A549 treated with Hydrocortisone at 1 μM for 4 hours (cell line): ENCODE measurements at places on chromosomes 7 and 10. TPM values are rescaled to one million over a fixed set of nuclear protein-coding genes. Genes with fewer than 3 reads are reported as not detected.

The LFNG gene
- total RNA-seq, result 12.9 to 19.4 TPM (median 18.7 TPM) in 5 replicates

The STAG3 gene
- total RNA-seq, result 0.07 to 0.52 TPM (median 0.15 TPM) in 5 replicates

The FOXI2 gene
- total RNA-seq, result not detected in 5 replicates

The UBN2 gene
- total RNA-seq, result 2.2 to 3.3 TPM (median 2.8 TPM) in 5 replicates

The SCART1 gene
- total RNA-seq, result 0.20 to 0.32 TPM (median 0.22 TPM) in 5 replicates

The SH2D4B gene
- total RNA-seq, result 0.03 TPM in 2 of 5 replicates, not detected in the others

The RABGEF1 gene
- total RNA-seq, result 22.7 to 30.9 TPM (median 25.3 TPM) in 5 replicates

The CALML5 gene
- total RNA-seq, result not detected in 5 replicates

The IFIT1B gene
- not detected in 5 replicates for total RNA-seq

The PAPOLB gene
- not detected in 5 replicates for total RNA-seq

The CFAP69 gene
- 1.4 to 2.0 TPM (median 1.7 TPM) in 5 replicates for total RNA-seq

The SPDYE2B gene
- total RNA-seq, result not detected in 5 replicates

The PKD2L1 gene
- 0.05 to 0.31 TPM (median 0.16 TPM) in 5 replicates for total RNA-seq

The FBXL13 gene
- total RNA-seq, result 0.17 to 0.78 TPM (median 0.36 TPM) in 5 replicates

The OR2A12 gene
- total RNA-seq, result not detected in 5 replicates

The ADARB2 gene
- not detected in 5 replicates for total RNA-seq

The ASAH2 gene
- total RNA-seq, result 2.2 to 3.8 TPM (median 2.3 TPM) in 5 replicates

The ANKRD22 gene
- total RNA-seq, result 0.20 to 0.31 TPM (median 0.30 TPM) in 5 replicates

The SNCG gene
- 10.1 to 15.2 TPM (median 13.5 TPM) in 5 replicates for total RNA-seq

The CHST3 gene
- total RNA-seq, result 43.0 to 57.6 TPM (median 51.6 TPM) in 5 replicates

The DBF4 gene
- total RNA-seq, result 25.7 to 29.6 TPM (median 26.8 TPM) in 5 replicates

The MEIG1 gene
- 0.43 to 0.91 TPM (median 0.90 TPM) in 5 replicates for total RNA-seq

The TCERG1L gene
- not detected in 5 replicates for total RNA-seq

The SPDYE11 gene
- not detected in 5 replicates for total RNA-seq

The BUB3 gene
- total RNA-seq, result 166 to 198 TPM (median 169 TPM) in 5 replicates

The CSTF2T gene
- total RNA-seq, result 15.8 to 20.2 TPM (median 16.4 TPM) in 5 replicates

The HABP2 gene
- total RNA-seq, result 0.06 to 0.18 TPM (median 0.13 TPM) in 5 replicates

The GARIN1A gene
- 0.38 to 0.72 TPM (median 0.60 TPM) in 5 replicates for total RNA-seq

The CABCOCO1 gene
- 0.13 to 0.79 TPM (median 0.14 TPM) in 5 replicates for total RNA-seq

The FAM204A gene
- total RNA-seq, result 38.2 to 71.7 TPM (median 42.5 TPM) in 5 replicates

The INMT gene
- not detected in 5 replicates for total RNA-seq

The NEUROG3 gene
- not detected in 5 replicates for total RNA-seq

The PARD3 gene
- 53.9 to 77.6 TPM (median 57.2 TPM) in 5 replicates for total RNA-seq

The PTF1A gene
- total RNA-seq, result not detected in 5 replicates

The CHST15 gene
- 7.0 to 8.9 TPM (median 8.0 TPM) in 5 replicates for total RNA-seq
